Epithelial cell of prostate (primary cell): ENCODE measurements at places on chromosomes 6 and 20.

- no peak for DNase-seq
These were observed 29.1 kb upstream of the SCML4 start for GRCh38 chr6:107853230-107853629.

- no peak for DNase-seq
These were observed 83.1 kb downstream of the KIZ start for GRCh38 chr20:21208999-21209398.

- no peak for DNase-seq
These were observed 116.1 kb downstream of the MOXD1 start for GRCh38 chr6:132285004-132285780.

DNA sequence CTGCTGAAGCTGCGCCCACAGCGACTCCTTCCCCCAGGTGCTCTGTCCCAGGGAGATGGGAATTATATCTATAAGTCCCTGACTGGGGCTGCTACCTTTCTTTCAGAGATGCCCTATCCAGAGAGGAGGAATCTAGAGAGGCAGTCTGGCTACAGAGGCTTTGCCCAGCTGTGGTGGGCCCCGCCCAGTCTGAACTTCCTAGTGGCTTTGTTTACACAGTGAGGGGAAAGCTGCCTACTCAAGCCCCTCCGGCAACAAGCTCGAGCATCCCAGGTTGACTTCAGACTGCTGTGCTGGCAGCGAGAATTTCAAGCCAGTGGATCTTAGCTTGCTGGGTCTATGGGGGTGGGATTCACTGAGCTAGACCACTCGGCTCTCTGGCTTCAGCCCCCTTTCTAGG is 152.5 kb upstream of the MAP3K7 start:
- no peak for DNase-seq

GRCh38 chr20:41174373-41174772 is 37.0 kb downstream of the PLCG1 start:
- DNase-seq: no peak
